ENCODE measurements at places on chromosomes 5 and 9.

- DNase-seq, result peak; percentile 94
Observed at GRCh38 chr5:171420431-171421241, 1.2 kb downstream of the FGF18 start.

GRCh38 chr9:4507306-4508130 lies 17.2 kb downstream of the SLC1A1 start:
- peak; percentile 38 for DNase-seq

- no peak for DNase-seq
Observed at GRCh38 chr5:38263983-38264382, 5.6 kb downstream of the EGFLAM start.

DNA sequence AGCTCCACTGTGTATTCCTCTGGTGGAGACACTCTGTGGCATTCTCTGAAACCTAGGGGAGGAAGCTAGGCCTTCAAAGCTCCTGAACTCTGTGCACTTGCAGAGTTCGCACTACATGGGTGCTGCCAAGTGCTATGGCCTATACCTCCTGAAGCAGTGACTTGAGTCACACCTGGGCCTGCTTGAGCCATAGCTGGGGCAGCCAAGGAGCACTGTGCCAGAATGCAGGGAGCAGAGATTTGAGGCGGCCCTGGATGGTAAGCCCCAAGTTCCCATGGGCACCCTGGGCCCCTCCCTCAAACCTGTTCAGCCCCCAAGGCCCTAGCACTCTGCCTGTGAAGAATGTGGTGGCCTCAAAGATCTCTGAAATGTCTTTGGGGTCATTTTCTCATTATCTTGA lies 212.9 kb downstream of the SPATA31A6 start:
- no peak for DNase-seq

- no peak for DNase-seq
Observed at GRCh38 chr9:6247266-6247665, 31.7 kb downstream of the IL33 start.

GRCh38 chr5:135147294-135148090 lies 113.5 kb upstream of the PITX1 start:
- DNase-seq, result no peak
